Activated naive CD4-positive, alpha-beta T cell (primary cell): ENCODE measurements at places on chromosomes 7 and 10.

DNA sequence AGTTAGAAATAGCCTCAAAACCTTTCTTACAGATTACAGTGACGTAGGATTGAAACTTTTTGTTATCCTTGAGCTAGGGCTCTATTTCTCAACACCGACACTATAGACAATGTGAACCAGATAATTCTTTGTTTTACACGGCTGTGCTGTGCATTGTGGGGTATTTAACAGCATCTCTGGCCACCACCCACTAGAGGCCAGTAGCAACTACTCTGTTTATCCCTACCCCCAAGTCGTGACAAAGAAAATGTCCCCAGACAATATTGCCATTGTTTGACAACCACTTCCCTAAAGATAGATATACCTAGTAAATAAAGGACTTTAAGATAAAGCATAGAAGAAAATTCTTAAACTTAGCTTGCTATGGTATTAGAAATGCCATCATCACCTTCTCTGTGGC, 359.6 kb downstream of the ARL4A start:
- no peak for DNase-seq

- DNase-seq = no peak
These were observed 1063.4 kb upstream of the GHITM start for GRCh38 chr10:83075815-83076355.

DNA sequence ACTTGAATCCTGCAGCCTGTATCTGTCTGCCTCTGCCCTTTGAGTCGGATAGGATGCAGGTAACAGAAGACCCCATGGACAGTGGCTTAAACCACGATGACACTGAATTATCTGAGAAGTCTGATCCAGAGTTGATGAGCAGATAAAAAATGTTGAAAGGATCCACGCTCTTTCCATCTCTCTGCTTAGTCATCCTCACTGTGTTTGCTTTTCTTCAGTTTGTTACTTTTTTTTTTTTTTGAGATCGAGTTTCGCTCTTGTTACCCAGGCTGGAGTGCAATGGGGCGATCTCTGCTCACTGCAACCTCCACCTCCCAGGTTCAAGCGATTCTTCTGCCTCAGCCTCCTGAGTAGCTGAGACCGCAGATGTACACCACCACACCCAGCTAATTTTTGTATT, 36.9 kb upstream of the GOLGA7B start:
- DNase-seq = no peak

GRCh38 chr10:129937351-129937751, 26.7 kb downstream of the EBF3 start:
- no peak for DNase-seq

DNA sequence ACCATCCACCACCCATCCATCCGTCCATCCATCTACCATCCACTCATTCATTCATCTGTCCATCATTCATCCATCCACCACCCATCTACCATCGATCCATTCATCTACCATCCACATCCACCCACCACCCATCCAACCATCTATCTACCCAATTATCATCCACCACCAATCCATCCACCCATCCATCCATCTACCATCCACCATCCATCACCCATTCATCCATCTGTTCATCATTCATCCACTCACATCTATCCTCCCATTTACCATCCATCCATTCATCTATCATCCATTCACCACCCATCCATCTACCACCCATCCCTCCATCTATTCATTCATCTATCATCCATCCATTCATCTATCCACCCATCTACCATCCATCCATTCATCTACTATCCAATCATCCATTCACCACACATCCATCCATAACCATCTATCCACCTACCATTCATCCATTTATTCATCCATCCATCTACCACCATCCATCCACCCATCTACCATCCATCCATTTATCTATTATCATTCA, 188.8 kb downstream of the JCAD start:
- DNase-seq = no peak

DNA sequence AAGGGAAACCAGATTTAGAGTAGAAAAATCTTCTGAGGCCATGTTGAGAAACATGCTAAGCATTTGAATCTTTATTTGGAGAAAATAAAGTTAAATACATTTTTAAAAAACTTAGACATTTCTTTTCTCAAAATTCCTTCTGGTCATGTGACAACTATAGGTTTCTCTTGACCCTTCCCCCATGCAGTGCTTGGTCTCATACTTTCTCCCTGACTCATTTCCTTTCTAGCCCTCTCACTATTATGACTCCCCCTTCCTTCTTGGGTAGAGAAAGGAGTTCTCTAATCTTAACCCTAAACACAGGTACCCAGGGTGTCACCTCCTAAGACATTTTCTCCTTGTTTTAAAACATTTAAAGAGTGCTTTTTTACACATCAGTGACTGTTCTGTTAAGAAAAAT, 179.5 kb upstream of the TMEM106B start:
- no peak for DNase-seq

DNA sequence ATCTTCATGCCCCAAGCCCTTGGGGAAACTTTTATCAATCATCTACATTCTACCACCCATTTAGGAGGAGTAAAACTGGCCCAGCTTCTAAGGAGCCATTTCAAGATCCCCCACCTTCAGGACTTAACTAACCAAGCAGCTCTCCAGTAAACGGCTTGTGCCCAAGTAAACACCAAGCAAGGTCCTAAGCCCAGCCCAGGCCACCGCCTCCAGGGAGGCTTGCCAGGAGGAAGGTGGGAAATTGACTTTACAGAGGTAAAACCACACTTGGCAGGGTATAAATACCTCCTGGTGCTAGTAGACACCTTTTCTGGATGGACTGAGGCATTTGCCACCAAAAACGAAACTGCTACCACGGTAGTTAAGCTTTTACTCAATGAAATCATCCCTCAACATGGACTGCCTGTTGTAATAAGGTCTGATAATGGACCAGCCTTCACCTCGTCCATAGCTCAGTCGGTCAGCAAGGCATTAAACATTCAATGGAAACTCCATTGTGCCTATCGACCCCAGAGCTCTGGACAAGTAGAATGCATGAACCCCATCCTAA, 5.6 kb downstream of the AKR1B15 start:
- no peak for DNase-seq
